ENCODE measurements at places on chromosomes 11 and 22.

- peak; percentile 21 for DNase-seq
Measured at GRCh38 chr11:11171854-11172253, 181.2 kb downstream of the CSNK2A3 start.

GRCh38 chr11:88604260-88604659 is 266.7 kb upstream of the CTSC start:
- DNase-seq = no peak

DNA sequence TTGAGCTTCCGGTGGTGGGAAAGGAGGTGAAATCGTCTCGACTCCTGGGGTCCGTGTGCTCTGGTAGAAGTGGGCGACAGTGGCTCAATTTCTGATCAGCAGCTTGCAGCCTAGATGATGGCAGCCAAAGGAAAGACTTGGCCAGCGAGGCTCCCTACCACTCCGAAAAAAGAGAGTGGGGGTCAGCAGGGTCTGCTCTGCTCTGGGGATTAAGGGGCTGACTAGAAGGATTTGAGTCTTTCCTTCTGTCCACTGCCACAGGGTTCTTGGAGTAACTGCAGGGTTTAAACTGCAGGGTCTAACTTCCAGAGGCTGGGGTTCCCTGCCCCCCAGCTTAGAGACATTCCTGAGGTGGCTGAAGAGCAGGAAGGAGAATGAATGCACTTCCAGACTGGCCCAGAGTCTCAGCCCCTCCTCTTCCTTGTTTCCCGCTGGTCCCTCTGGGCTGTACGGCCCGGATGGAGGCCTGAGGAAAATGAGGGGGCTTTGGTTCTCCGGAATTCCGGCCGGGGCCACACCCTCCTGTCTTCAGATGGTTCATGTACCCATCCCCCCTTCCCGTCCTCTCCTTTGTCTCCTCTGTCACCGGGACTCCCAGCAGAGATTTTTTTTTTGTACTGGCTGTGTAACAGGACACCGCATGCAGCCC is 907 bp downstream of the SERPINH1 start:
- DNase-seq = no peak

DNA sequence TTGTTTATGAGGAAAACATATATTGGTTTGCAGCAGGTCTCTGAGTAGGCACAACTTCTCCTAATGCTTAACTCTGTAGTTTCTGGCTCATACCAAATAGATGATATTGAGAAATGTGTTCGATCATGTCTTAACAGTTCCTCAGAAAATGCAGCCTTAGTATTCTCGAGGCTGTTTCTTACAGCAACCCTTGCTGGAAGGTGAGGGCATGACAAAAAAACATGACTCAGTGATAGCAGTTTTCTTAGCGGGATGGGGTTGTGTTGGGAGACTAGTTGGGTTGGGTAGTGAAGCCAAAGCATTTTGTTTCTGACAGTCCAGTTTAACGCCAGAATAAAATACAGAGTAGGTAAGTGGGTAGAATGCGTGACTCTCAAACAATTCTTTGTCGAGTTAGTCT is 94.7 kb upstream of the PARVA start:
- no peak for DNase-seq

DNA sequence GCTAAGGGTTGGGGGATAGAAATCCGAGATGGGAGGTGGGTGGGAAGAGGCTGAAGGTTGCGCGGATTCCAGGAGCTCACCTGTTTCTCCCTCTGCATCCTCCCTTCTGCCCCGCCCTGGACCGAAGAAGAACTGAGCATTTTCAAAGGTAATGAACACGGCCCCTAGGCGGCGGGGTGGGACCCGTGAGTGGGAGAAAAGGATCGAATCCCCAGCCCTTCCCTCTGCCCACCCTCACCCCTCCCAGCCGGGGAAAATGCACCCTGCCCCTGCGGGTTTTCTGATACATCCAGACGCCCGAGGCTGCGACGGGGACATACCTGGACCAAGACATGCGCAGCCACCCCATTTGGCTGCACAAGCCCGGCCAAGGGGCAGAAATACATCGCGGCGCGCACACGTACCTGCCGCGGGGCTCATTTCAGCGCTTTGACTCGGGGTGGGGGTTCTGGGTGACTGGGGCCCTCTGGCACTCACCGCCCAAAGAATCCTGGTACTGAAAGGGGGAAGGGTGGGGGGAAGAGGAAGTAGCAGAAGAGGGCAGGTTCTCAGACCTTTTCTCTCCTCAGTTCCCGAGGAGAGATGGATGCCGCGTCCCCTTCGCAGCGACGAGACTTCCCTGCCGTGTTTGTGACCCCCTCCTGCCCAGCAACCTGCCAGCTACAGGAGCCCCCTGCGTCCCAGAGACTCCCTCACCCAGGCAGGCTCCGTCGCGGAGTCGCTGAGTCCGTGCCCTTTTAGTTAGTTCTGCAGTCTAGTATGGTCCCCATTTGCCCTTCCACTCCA is 6.0 kb downstream of the VSIG2 start:
- no peak for DNase-seq

DNA sequence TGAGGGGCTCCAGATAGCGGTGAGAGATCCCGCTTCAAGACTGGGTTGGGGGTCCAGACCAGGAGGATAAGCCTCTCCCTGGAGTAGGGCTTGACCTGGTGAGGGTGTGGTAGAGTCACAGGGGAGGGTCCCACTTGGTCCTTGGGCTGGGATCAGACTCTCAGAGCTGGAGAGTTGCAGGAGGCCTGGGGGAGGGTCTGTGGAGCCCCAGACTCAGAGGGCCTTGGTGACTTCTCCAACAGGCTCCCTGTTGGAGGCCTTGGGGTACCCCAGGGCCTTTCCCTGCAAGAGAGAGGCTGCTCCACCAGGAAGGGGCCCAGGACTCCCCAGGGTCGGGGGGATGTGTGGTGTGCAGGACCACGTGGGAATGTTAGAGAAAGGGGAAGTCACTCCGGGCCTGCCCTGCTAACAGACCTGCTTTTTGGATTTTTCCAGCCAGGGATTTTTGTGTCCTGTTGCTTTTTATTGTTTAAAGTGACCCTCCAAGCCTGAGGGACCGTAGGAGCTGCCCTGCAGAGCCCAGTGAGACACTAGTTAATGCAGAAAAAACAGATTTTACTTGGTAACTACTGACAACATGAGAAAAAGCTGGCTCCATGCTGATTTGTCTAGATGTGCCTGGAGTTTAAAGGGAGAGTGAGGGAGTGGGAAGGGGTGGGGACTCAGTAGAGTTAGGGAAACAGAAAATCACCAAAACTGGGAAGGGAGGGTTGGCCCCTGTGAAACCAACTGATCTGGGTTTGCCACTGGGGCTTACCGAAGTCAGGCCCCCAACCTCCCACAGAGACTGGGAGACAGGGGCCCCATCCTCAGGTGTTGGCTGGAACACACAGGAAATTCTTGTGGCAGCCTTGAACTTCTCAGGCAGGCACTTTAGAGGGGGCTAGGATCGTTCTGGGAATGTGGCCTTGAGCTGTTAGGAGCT is 801 bp upstream of the TXNRD2 start:
- DNase-seq = no peak

GRCh38 chr11:68315171-68315920 is 3.0 kb downstream of the LRP5 start:
- DNase-seq = no peak

GRCh38 chr22:19287076-19287707 is 4.3 kb downstream of the CLTCL1 start:
- DNase-seq = no peak

GRCh38 chr22:31944700-31945442 is 536 bp downstream of the YWHAH start:
- DNase-seq = peak; percentile 35

DNA sequence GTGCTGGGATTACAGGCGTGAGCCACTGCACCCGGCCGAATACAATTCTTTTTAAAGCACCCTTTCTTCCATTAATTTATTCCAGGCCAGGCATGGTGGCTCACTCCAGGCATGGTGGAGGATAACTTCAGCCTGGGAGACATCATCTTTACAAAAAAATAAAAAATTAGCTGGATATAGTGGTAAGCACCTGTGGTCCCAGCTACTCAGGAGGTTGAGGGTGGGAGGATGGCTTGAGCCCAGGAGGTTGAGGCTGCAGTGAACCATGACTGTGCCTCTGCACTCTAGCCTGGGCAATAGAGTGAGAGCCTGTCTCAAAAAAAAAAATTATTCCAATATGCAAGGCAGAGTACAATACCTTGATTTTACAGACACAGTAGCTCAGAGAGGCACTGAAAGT is 11.4 kb downstream of the TAGLN start:
- no peak for DNase-seq

DNA sequence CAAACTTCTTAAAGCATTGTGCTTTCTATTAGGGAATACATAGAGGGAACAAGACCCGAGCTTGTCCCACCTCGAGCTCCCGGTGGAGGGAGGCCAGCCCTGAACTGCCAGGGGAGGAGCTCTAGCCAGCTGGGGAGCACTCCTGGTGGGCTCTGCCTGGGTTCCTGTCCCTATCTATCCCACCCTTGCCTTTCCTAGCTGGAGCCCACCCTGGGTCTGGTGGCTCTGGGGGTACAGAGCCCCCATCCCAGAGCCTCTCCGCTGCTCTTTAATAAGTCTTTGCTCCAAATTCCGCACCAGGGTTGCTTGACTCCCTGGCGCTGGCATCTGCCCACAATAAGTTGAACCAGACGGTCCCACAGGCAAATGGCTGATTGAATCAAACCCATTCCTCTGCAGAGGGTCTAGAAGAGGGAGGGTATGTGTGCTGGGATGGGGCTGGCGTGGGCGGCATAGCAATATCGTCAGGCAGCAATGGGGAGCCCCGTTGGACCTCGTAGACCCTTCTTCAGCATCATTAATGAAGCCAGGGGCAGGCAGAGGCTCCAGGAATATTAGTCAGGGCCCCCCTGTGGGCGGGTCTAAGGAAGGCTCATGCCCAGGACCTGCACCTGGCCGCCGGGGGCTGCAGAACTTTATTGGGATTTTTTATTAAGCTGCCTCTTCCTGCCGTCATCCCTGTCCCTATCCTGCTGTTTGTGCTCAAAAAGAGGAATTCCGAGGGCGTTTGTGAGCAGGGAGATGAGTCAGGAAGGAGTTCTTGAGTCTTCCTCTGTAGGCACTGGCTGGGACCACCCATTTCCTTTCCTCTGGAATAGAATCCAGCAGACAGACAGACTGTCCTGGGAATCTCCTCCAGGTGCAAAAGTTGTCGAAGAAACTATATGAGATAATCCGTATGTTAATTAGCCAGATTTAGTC is 38.5 kb upstream of the RIC3 start:
- no peak for DNase-seq

GRCh38 chr11:114918286-114918685 is 240.0 kb downstream of the NXPE2 start:
- DNase-seq = no peak

- peak; percentile 6 for DNase-seq
Measured at GRCh38 chr22:38176170-38176741, 5.4 kb downstream of the PLA2G6 start.

DNA sequence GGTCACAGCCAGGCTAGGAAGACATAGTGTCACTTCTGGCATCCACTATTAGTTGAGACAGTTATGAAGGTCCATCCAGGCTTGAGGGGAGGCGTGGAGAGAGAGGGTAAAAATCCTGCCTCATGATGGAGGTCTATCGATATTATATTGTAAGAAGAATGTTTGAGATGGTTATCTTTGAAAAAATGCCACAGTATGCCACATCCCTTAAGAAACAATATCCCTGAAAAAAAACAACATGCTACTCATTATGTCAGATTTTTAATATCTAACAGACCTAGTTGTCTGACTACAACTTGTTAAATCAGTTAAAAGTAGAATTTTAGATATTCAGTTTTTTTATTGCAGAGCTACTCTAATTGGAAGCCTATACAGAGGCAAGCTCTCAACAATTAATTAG is 121.7 kb upstream of the SLC5A12 start:
- DNase-seq = no peak

GRCh38 chr11:59222464-59223060 is 9.8 kb upstream of the MPEG1 start:
- DNase-seq = no peak

DNA sequence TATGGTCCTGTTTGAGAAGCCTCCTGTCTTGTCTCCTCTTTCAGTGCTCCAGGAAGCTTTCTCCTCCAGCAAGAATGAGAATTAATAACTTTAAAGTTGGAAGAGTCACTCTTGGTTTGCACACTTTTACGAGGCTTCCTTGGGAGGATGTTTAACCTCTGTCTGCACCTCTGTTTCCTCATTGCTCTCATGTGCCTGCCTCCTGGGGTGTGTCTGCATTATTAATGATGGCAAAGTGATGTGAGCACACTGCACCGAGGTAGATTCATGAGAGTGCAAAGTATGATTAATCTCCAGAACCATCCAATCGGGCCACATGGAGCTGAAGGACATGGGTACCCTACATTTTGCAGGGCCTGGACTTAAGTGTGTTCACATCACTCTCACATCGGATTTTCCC is 73.5 kb upstream of the TENM4 start:
- DNase-seq = no peak

DNA sequence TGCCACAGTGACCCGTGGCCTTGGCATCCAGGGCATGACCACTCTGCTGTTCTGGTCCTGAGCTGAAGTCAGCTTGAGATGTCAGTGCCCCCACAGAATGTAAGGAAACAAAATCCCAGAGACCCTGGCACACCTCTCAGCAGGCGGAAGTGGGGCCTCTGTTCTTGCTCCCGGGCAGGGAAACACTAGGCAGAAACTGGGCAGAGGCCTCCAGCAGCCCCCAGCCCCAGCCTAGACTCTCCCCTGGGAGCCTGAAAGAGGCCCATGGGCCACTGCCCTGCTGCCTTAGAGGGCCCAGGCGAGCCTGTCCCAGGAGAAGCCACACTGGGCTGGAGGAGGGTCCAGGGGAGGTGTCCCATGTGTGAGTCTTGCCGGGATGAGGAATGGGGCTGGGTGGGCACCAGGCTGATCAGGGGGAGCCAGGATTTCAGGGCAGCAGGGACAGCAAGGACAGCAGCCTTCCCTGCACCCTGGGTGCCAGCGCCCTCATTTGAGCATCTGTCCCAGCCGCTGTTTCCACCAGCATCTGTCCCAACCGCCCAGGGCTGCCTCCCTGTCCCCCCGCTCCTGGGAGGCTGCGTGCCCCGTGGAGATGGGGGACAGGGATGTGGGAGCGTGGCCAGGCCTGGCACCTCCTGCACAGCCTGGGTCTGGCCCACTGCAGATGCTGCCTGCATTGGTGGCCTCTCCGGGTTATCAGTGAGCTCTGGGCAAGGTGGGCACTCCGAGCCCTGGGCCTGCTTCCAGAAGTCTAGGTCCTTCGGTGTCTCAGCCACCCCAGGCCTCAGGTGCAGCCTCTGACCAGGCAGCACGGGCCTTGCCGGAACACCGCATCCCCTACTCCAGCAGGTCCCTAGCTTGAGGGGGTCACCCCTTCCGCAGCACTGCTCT is 1072.4 kb downstream of the BRD1 start:
- no peak for DNase-seq

DNA sequence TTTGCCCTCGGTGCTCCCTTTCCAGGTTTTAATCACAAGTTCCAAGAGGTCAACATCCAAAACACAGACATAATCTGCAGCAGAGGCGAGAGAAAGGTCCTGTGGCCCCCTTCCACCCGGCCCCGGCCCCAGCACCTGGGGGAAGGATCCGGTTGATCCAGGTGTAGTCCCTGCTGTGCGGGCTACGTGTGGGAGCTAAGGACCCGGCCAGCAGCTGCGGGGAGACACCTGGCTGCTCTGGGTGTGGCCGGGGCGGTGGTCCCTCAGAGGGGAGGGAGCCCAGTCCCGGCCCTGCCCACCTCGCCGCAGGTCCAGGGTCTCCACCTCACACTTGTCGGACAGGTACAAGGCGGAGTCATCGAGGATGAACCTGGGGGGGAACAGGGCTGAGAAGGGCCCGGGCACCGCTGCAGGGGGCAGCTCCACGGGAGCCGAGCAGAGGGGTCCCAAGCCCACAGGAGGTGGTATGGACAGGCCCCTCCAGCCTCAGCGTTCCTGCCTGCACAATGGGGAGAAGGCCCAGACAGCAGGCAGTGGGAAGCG is 13.6 kb downstream of the ATG2A start:
- no peak for DNase-seq
